Activated T-helper 1 cell treated with anti-CD3 and anti-CD28 coated beads, Interleukin-12 subunit alpha, Interleukin-12 subunit beta, Interleukin-2, Interleukin-4 antibody, amounts not matched to agents 30 ng/mL and 10 ng/mL and 1 ng/mL, durations not matched to agents 14 hours and 24 hours and 36 hours (primary cell): ENCODE measurements at places on chromosomes 6 and 20. TPM values are rescaled to one million over a fixed set of nuclear protein-coding genes. Genes with fewer than 3 reads are reported as not detected.

Gene MAN1A1
- 50.1 and 52.4 TPM in 2 replicates for total RNA-seq

DNA sequence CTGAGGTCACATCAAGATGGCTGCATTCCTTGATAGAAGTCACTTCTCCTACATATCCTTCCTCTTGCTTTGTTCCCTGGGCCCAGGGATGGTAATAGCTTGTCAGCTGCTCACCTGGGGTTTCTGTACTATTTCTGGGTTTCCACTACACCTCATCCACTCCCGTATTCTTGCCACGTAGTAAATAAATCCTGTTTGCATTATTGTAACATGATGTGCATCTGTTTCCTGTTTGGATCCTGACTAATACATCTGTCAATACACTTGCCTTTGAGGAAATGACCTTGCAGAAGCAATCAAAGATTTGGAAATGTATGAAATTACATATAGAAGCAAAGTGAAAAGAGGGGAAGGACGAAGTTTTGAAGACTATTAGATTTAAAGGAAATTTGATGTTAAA lies 619.0 kb downstream of the PHF3 start:
- H3K4me3 ChIP-seq, result no peak overlapping the region
- no peak for DNase-seq
- no peak overlapping the region for H3K27ac ChIP-seq
- H3K4me1 ChIP-seq, result no peaks in the 10 kb centered on the region
- H3K27me3 ChIP-seq, result no peaks in the 10 kb centered on the region
- H3K36me3 ChIP-seq, result no peaks in the 10 kb centered on the region

- H3K4me3 ChIP-seq, result no peak overlapping the region
- H3K27me3 ChIP-seq, result peaks cover 28% of the 10 kb centered on the region
- no peaks in the 10 kb centered on the region for H3K36me3 ChIP-seq
Observed at GRCh38 chr20:6055981-6056569, 2.2 kb upstream of the LRRN4 start.

GRCh38 chr20:51095633-51096521 lies 73.0 kb upstream of the KCNG1 start:
- no peak overlapping the region for H3K27ac ChIP-seq
- peaks cover 5% of the 10 kb centered on the region for H3K4me1 ChIP-seq
- H3K36me3 ChIP-seq, result no peaks in the 10 kb centered on the region
- no peak overlapping the region for H3K4me3 ChIP-seq

GRCh38 chr20:53707371-53708055 lies 113.9 kb upstream of the ZNF217 start:
- H3K36me3 ChIP-seq, result no peaks in the 10 kb centered on the region
- H3K27ac ChIP-seq, result peak overlapping the region; percentile 98
- H3K27me3 ChIP-seq, result no peaks in the 10 kb centered on the region
- no peak for DNase-seq
- peak overlapping the region; percentile 61 for H3K4me3 ChIP-seq

Gene TMEM242
- total RNA-seq, result 10.1 and 12.7 TPM in 2 replicates

Gene EYA2
- not detected in 2 replicates for total RNA-seq

- no peaks in the 10 kb centered on the region for H3K36me3 ChIP-seq
- no peak overlapping the region for H3K4me3 ChIP-seq
- H3K27me3 ChIP-seq, result peaks cover 14% of the 10 kb centered on the region
- no peak for DNase-seq
- H3K27ac ChIP-seq, result no peak overlapping the region
Observed at GRCh38 chr6:116557893-116558292, 4.3 kb downstream of the CALHM4 start.

- H3K27me3 ChIP-seq, result no peaks in the 10 kb centered on the region
- H3K27ac ChIP-seq, result no peak overlapping the region
- peaks cover 8% of the 10 kb centered on the region for H3K36me3 ChIP-seq
- no peak for DNase-seq
- no peak overlapping the region for H3K4me3 ChIP-seq
Observed at GRCh38 chr6:157126183-157127098, 196.9 kb downstream of the TMEM242 start.

DNA sequence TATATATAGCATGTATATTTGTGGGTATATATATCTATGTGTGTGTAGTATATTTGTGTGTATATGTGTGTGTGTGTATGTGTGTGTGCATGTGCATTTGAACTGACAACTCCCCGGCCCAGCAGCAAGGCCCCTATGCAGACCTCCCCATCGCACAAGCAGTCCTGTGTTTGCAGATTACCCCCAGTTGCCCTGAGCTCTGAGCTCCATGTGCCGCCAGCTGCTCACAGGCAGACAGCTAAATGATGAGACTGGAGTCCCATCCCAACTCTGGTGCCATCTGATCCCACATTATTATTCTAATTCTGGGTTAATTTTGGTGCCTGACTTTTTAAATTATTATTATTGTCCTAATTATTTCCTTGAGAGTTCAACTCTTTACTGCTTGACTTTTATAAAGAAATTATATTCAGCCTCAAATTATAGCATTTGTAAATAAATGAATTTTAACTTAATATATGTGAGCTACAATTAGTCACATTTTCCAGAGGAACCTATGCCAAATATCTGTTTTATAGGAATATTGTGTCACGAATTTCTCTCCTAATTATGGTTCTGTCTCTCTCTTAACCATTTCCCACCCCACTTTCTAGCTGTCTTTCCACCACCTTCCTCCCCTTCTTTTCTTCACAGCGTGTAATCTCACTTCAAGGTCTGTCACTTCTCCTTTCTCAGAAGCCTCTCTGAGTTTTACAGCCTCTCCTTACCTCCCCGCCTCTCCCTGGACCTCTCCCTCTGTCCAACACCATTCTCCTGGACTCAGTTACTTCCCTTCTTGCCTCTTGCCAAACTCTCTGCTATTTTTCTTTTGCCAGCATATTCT lies 90.6 kb upstream of the SYNDIG1 start:
- H3K27ac ChIP-seq, result no peak overlapping the region
- no peaks in the 10 kb centered on the region for H3K36me3 ChIP-seq
- DNase-seq, result no peak
- H3K27me3 ChIP-seq, result no peaks in the 10 kb centered on the region
- no peak overlapping the region for H3K4me3 ChIP-seq

GRCh38 chr20:20292472-20292871 lies 75.4 kb upstream of the INSM1 start:
- H3K4me3 ChIP-seq, result no peak overlapping the region
- DNase-seq, result no peak
- H3K27me3 ChIP-seq, result no peaks in the 10 kb centered on the region
- H3K36me3 ChIP-seq, result no peaks in the 10 kb centered on the region

Gene PRSS35
- not detected in 2 replicates for total RNA-seq

DNA sequence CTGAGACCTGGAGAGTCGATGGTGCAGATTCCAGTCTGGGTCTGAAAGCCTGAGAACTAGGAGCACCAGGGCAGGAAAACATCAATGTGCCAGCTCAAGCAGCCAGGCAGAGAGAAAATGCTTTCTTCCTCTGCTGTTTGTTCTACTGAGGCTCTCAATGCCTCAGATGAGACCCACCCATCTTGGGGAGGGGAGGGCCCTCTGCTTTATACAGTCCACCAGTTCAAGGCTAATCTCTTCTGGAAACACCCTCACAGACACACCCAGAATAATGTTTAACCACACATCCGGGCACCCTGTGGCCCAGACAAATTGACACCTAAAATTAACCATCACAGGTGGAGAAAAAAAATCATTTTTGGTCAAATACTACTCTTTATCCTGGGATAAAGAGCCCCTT lies 89.3 kb upstream of the SLC22A23 start:
- H3K36me3 ChIP-seq, result no peaks in the 10 kb centered on the region
- peaks cover 4% of the 10 kb centered on the region for H3K27me3 ChIP-seq
- no peak overlapping the region for H3K4me3 ChIP-seq
- no peak for DNase-seq
- no peaks in the 10 kb centered on the region for H3K4me1 ChIP-seq

GRCh38 chr6:45513843-45514242 lies 136.1 kb upstream of the SUPT3H start:
- H3K27ac ChIP-seq, result no peak overlapping the region
- no peak for DNase-seq
- no peaks in the 10 kb centered on the region for H3K4me1 ChIP-seq
- H3K4me3 ChIP-seq, result no peak overlapping the region

DNA sequence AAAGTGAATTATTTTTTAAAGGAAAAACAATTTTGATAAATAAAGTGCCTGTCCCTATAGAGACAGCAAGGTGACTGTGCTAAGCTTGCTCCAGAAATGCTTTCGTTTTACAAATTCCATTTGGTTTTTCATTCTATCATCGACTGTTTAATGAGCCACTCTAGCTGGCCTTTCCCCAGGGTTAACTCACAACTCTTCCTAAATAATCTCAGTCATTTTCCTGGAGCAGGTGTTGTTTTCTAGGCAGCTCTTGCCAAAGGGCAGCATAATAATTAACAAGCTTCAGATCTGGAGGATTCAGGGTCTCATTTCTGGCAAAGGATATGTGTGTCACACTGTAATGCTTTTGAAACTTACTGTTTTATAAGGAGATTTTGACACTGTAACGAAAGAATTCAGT lies 184.2 kb downstream of the KHDC1L start:
- H3K4me1 ChIP-seq, result no peaks in the 10 kb centered on the region
- H3K36me3 ChIP-seq, result no peaks in the 10 kb centered on the region
- H3K27ac ChIP-seq, result no peak overlapping the region
- no peaks in the 10 kb centered on the region for H3K27me3 ChIP-seq

- no peaks in the 10 kb centered on the region for H3K36me3 ChIP-seq
- no peak overlapping the region for H3K4me3 ChIP-seq
- no peak overlapping the region for H3K27ac ChIP-seq
- DNase-seq, result no peak
- H3K4me1 ChIP-seq, result no peaks in the 10 kb centered on the region
Observed at GRCh38 chr6:163608204-163608644, 193.7 kb downstream of the QKI start.

Gene TMEM244
- not detected in 2 replicates for total RNA-seq

DNA sequence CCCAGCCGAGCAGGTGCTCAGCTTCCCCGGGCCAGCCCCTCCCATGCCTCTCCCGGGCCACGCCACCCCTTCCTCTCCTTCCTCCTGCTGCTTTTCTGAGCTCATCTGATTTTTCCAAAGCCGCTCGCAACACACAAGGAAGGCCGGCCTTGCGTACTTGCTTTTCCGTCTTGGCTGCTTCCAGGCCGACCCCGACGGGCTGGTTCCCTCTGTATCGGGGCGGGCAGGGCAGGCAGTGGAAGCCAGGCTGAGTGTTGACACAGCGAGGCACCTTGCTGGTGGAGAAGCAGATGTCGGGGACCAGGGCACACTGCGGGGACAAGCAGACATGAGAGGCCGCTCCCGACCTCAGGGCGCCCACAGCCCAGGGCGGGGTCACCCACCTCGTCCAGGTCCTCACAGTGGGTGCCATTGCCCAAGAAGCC lies 21.1 kb downstream of the THBS2 start:
- no peaks in the 10 kb centered on the region for H3K4me1 ChIP-seq
- H3K27ac ChIP-seq, result no peak overlapping the region
- no peaks in the 10 kb centered on the region for H3K27me3 ChIP-seq
- no peak for DNase-seq
- H3K4me3 ChIP-seq, result no peak overlapping the region
